ENCODE measurements at places on chromosomes 7 and 10.

DNA sequence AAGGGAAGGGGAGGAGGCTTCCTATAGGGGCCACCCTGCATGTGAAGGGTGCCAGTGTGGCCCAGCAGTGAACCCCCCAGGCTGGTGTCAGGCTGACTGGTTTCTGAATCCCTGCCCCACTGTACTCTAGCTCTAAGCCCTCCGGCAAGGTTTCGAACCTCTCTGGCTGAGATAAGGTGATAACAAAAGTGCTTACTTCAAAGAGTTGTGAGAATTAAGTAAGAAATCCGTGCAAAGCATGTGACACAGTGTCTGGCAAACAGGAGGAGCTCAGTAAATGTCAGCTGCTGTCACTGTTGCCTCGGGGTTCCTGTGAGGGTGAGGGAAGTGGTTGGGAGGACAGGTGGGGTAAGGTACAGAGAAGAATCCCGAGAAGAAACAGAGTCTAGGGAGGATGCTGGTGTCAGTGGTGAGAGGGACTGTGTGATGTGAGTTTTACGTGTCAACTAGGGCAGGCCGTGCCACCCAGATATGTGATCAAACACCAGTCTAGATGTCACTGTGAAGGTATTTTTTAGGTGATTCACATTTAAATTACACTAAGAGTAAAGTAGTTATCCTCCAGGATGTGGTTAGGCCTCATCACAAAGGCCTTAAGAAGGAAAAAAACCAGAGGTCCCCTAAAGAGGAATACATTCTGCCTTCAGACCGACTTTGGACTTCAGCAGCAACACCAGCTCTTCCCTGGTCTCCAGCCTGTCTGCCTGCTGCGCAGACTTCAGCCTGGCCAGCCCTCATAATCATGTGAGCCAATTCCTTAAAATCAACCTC is 64.4 kb downstream of the BPGM start:
- no peak for DNase-seq

- DNase-seq: no peak
Measured at GRCh38 chr7:23403970-23404369, 66.3 kb downstream of the IGF2BP3 start.

DNA sequence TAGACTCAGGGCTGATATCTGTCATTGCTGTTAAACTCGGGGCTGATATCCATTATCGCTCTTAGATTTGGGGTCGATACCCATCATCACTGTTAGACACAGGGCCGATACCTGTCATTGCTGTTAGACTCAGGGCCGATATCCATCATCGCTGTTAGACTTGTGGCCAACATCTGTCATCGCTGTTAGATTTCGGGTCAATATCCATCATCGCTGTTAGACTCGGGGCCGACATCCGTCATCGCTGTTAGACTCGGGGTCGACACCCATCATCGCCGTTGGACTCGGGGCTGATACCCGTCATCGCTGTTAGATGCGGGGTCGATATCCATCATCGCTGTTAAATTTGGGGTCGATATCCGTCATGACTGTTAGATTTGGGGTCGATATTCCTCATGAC is 54.8 kb downstream of the BEND7 start:
- DNase-seq: no peak

- DNase-seq: no peak
Measured at GRCh38 chr10:69359594-69359993, 57.1 kb downstream of the TACR2 start.

- DNase-seq: no peak
Measured at GRCh38 chr10:3865565-3865964, 80.6 kb upstream of the KLF6 start.

DNA sequence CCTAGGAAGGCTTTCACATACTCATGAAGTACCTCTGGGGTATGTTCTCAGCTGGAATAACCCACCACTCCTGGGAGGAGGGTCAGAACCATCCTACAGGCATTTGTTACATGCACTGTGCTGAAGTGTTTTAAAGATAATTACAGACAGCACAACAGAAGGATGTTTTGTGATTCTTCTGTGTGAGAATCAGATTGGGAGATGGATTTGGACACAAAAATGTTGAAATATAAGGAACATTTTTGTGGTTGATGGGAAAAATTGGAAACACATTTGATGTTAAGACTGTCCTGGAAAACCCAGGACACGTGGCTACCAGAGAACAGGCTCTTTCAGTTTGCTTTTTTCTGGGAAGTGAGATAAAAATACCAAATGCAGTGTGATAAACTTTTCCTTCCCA is 61.4 kb downstream of the BICC1 start:
- no peak for DNase-seq

- DNase-seq: no peak
Measured at GRCh38 chr7:24917510-24918239, 62.3 kb downstream of the OSBPL3 start.

GRCh38 chr10:42827201-42827600 is 44.6 kb downstream of the BMS1 start:
- DNase-seq: no peak

DNA sequence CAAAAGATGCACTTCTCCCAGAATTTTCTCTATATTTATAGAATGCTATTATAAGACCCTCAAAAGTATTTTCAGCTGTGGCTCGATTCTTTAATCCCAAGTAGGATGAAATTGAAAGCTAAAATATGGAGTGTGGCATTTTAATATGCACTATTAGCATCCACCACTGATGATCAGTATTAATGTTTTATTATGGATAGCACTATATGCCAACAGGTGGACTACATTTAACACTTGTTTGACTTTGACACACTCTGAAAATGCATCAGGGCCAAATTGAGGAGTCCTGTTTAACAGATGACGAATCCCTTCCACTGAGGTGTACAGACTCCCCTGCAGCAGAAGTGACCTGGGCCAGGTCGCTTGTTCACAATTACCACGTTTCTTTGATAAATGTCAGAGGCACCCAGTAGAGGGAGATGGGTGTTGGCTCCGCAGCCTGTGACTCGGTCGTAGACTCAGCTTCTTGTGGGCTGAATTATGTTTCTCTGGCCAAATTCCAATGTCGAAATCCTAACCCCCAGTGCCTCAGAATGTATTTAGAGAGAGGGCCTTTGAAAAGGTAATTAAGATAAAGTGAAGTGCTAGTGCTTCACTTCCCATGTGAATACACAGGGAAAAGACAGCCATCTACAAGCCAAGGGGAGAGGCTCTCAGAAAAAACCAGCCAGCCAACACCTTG is 48.1 kb downstream of the WIPF3 start:
- DNase-seq: no peak

Measured in HS-27A (cell line).